Activated CD4-positive, alpha-beta T cell treated with anti-CD3 and anti-CD28 coated beads, Interleukin-2, amount 10 ng/mL, durations not matched to agents 7 days and 5 days (primary cell): ENCODE measurements at places on chromosomes 3 and 15. TPM values are rescaled to one million over a fixed set of nuclear protein-coding genes. Genes with fewer than 3 reads are reported as not detected.

- peak overlapping the region; percentile 99 for H3K4me3 ChIP-seq
- H3K36me3 ChIP-seq = peaks cover 23% of the 10 kb centered on the region
- H3K4me1 ChIP-seq = peaks cover 41% of the 10 kb centered on the region
- peak overlapping the region; percentile 85 for H3K27ac ChIP-seq
- no peak for DNase-seq
Measured at GRCh38 chr3:50358355-50358910, 888 bp downstream of the TMEM115 start.

- H3K27ac ChIP-seq = peak overlapping the region; percentile 75
- H3K4me1 ChIP-seq = peaks cover 27% of the 10 kb centered on the region
- no peaks in the 10 kb centered on the region for H3K27me3 ChIP-seq
- no peak overlapping the region for H3K4me3 ChIP-seq
- no peak for DNase-seq
- peaks cover 5% of the 10 kb centered on the region for H3K36me3 ChIP-seq
Measured at GRCh38 chr3:37955918-37956707, 34.5 kb upstream of the VILL start.

Gene BMF
- 8.5 TPM for total RNA-seq

DNA sequence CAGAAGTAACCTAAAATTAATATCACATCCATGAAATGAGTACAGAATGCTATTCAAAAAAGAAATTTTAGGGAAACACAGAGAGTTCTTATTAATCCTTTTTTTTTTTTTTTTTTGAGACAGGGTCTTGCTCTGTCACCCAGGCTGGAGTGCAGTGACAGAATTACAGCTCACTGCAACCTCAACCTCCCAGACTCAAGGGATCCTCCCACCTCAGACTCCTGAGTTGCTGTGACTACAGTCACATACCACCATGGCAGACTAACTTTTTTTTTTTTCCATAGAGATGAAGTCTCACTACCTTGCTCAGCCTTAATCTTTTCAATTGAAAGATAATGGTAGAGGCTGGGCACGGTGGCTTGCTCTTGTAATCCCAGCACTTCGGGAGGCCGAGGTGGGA, 6.3 kb upstream of the CRTC3 start:
- peaks cover 18% of the 10 kb centered on the region for H3K4me1 ChIP-seq
- H3K36me3 ChIP-seq = no peaks in the 10 kb centered on the region
- no peak overlapping the region for H3K4me3 ChIP-seq
- no peak overlapping the region for H3K27ac ChIP-seq

GRCh38 chr3:31179768-31180167, 285.3 kb upstream of the GADL1 start:
- H3K4me1 ChIP-seq = no peaks in the 10 kb centered on the region
- no peak for DNase-seq
- H3K27me3 ChIP-seq = no peaks in the 10 kb centered on the region
- no peaks in the 10 kb centered on the region for H3K36me3 ChIP-seq
- H3K27ac ChIP-seq = no peak overlapping the region

- H3K4me1 ChIP-seq = no peaks in the 10 kb centered on the region
- no peaks in the 10 kb centered on the region for H3K36me3 ChIP-seq
- DNase-seq = no peak
- H3K27ac ChIP-seq = no peak overlapping the region
- no peaks in the 10 kb centered on the region for H3K27me3 ChIP-seq
Measured at GRCh38 chr3:103127737-103128136, 692.9 kb downstream of the ZPLD1 start.

Gene MELTF
- total RNA-seq = 4.8 TPM

GRCh38 chr15:96330064-96330449, 443 bp upstream of the NR2F2 start:
- H3K27me3 ChIP-seq = peaks cover 82% of the 10 kb centered on the region
- DNase-seq = no peak
- peak overlapping the region; percentile 47 for H3K4me3 ChIP-seq
- H3K4me1 ChIP-seq = peaks cover 7% of the 10 kb centered on the region

GRCh38 chr3:117754841-117755240, 1045.3 kb downstream of the TUSC7 start:
- DNase-seq = no peak
- H3K4me1 ChIP-seq = no peaks in the 10 kb centered on the region
- no peak overlapping the region for H3K27ac ChIP-seq
- no peaks in the 10 kb centered on the region for H3K27me3 ChIP-seq

- no peak overlapping the region for H3K4me3 ChIP-seq
- no peaks in the 10 kb centered on the region for H3K36me3 ChIP-seq
- DNase-seq = no peak
- H3K27me3 ChIP-seq = no peaks in the 10 kb centered on the region
- H3K27ac ChIP-seq = no peak overlapping the region
- H3K4me1 ChIP-seq = no peaks in the 10 kb centered on the region
Measured at GRCh38 chr3:133831966-133832801, 26.6 kb downstream of the SRPRB start.

DNA sequence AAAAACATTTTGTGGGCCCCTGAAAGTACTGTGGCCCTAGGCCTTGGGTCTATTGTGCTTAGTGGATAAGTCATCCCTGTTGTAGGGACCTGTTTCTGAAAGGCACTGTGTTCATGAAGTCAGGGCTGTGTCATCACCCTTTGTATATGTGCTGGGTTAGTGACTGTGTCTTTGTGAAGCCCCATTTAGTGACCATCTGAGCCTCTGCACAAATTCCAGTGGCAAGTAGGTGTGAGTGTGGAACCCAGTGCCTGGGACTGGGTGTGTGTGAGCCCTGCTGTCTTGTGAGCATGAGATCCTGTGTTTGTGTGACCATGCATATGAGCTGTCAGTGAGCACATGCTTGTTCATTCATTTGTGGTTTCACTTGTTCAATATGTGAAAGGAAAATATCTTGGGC, 1.2 kb upstream of the HYAL1 start:
- no peak overlapping the region for H3K27ac ChIP-seq
- no peak for DNase-seq
- H3K36me3 ChIP-seq = no peaks in the 10 kb centered on the region
- H3K4me3 ChIP-seq = no peak overlapping the region

Gene GUCA1C
- not detected for total RNA-seq

DNA sequence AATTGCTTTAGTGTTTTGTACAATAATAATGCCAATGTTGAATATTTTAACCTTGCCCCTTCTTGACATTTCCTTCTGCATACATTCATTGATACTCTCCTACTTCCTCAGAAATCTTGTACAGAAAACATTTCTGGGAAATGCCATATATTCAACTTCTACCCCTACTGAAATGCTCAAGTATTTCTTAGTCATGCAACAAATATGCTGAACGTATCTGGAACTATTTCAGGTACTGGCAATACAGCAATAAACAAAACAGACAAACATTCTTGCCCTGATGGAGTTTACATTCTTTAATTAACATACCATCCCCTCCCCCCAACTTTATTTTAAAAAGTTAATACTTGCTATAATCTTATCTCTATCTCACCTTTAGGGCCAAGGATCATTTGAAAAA, 147.2 kb downstream of the STAG1 start:
- peaks cover 16% of the 10 kb centered on the region for H3K4me1 ChIP-seq
- peaks cover 23% of the 10 kb centered on the region for H3K36me3 ChIP-seq
- H3K27me3 ChIP-seq = no peaks in the 10 kb centered on the region
- no peak for DNase-seq

Gene ADIPOQ
- not detected for total RNA-seq

DNA sequence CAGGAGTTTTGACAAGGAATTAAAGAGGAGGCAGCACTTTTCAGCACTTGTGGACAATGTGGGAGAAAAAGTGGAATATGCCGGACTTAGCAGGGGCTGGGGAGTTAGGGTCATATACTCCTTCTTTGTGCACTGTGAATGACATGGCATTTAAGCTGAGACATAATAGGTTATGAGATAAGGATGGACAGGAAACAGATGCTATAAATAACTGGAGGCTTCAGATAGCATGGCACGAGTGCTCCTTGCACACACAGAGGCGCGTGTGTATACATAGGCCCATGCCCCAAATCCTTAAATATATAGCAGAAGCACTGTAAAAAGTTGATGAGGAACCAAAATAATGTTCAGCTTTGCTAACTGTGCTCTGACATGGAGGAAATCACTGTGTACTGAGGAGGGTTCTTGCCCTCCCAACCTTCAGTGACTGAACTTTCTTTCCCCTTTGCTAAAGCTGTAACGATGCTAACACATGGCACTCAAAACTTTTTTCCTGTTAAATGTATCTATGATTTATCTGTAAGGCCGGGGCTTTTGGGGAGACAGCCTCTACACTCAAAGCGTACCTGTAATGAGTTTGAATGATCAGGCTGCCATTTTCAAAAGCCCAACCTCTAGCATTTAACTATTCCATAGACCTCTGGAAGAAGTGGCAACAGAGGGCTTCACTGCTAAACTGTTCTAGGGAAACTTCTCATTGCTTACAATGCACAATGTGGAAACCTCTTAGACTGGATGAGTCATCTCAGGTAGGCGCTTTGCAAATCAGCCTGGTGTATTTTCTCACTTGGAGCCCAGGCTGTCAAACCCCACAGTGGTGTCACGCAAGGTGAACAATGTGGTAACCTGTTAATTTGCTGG, 784.6 kb downstream of the NR2F2 start:
- no peak overlapping the region for H3K4me3 ChIP-seq
- no peak overlapping the region for H3K27ac ChIP-seq
- H3K36me3 ChIP-seq = no peaks in the 10 kb centered on the region
- no peaks in the 10 kb centered on the region for H3K4me1 ChIP-seq

Gene SI
- not detected for total RNA-seq

- no peaks in the 10 kb centered on the region for H3K27me3 ChIP-seq
- no peak overlapping the region for H3K4me3 ChIP-seq
- peaks cover 42% of the 10 kb centered on the region for H3K4me1 ChIP-seq
- peak overlapping the region; percentile 66 for H3K27ac ChIP-seq
- peaks cover 74% of the 10 kb centered on the region for H3K36me3 ChIP-seq
Measured at GRCh38 chr3:31634476-31634875, 101.8 kb downstream of the STT3B start.

- no peaks in the 10 kb centered on the region for H3K4me1 ChIP-seq
- no peak overlapping the region for H3K4me3 ChIP-seq
- peaks cover 18% of the 10 kb centered on the region for H3K27me3 ChIP-seq
- H3K36me3 ChIP-seq = no peaks in the 10 kb centered on the region
- no peak overlapping the region for H3K27ac ChIP-seq
Measured at GRCh38 chr3:132783152-132783551, 60.9 kb upstream of the NPHP3 start.

DNA sequence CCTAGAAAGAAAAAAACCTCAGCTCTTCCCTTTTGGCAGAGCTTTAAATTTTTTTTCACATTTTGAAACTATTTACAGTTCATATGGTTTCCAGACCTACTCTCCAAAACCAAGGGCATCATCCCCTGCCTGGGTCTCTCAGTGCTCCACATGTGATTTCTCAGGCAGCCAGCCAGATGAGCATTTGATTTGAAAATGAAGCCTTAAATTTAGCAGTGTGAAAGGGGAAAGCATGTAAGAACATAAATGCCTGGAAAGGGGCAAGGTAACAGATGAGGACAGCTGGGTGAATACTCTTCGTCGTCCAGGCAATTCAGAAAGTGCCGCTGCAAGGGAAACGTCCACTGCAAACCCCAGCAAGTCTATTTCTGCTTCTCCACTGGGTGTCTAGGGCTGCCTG, 94.8 kb downstream of the ATP8B4 start:
- no peak for DNase-seq
- H3K27ac ChIP-seq = no peak overlapping the region
- H3K4me3 ChIP-seq = no peak overlapping the region
- H3K27me3 ChIP-seq = peaks cover 7% of the 10 kb centered on the region
- no peaks in the 10 kb centered on the region for H3K4me1 ChIP-seq
- peaks cover under 1% of the 10 kb centered on the region for H3K36me3 ChIP-seq

DNA sequence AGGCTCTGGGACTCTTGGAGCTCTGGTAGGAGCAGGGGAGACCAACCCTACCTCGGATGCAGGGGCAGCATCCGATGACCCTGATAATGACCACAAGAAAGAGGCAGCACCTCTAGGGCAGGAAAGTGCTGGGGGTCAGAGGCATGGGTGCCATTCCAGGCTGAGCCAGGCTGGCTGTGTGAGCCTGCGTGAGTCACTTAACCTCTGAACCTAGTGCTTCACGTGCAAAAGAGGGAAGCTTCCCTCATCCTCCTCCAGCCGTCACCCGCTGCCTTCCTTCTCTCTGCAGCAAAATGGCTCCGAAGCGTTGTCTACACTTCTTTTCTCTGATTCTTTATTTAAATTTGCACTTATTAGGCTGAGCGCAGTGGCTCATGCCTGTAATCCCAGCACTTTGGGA, 35.5 kb downstream of the ZDHHC19 start:
- DNase-seq = no peak
- no peaks in the 10 kb centered on the region for H3K27me3 ChIP-seq
- no peaks in the 10 kb centered on the region for H3K36me3 ChIP-seq
- H3K27ac ChIP-seq = peak overlapping the region; percentile 50
- H3K4me3 ChIP-seq = no peak overlapping the region

Gene SYNPR
- total RNA-seq = not detected

- no peak overlapping the region for H3K27ac ChIP-seq
- no peaks in the 10 kb centered on the region for H3K36me3 ChIP-seq
- H3K4me1 ChIP-seq = no peaks in the 10 kb centered on the region
Measured at GRCh38 chr3:172654470-172654869, 56.4 kb downstream of the NCEH1 start.

DNA sequence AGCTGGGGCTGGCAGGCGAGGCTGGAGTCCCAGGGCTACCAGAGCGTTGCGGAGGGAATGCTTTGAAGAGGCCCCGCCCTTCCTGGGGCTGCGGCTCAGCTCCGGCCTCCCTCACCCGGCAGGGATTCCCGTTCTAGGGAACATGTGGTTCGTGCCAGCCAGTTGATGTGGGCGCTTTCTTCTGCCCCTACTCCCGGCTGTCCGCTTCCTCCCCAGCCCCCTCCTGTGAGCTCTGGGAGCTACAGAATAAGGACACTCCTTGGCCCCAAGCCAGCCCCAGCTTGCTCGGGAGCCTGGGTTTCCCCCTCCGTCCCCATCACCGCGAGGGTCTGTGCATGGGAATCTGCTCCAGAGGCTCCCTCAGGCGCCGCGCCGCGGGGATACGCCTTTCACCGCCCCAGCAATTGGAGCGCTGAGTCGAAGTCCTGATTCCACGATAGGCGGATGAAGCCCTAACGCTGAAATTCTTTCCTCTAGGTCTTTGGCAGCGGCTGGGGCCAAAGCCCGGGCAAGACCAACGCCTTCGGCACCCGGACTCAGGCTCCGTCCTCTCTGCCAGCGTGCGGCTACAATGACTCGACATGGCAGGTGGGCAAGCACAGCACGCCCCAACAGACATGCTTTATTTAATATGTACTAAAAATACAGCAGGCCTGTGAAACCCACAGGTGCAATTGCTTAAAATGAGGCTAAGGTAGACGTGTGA, 69.5 kb downstream of the KLF15 start:
- no peak overlapping the region for H3K27ac ChIP-seq
- H3K4me1 ChIP-seq = peaks cover 2% of the 10 kb centered on the region
- H3K4me3 ChIP-seq = no peak overlapping the region
- peaks cover 47% of the 10 kb centered on the region for H3K27me3 ChIP-seq
- no peak for DNase-seq

GRCh38 chr15:55434989-55435825, 26.9 kb downstream of the PIERCE2 start:
- DNase-seq = peak; percentile 26
- peaks cover 8% of the 10 kb centered on the region for H3K4me1 ChIP-seq
- H3K4me3 ChIP-seq = no peak overlapping the region
- no peaks in the 10 kb centered on the region for H3K27me3 ChIP-seq
- no peaks in the 10 kb centered on the region for H3K36me3 ChIP-seq
- H3K27ac ChIP-seq = no peak overlapping the region

DNA sequence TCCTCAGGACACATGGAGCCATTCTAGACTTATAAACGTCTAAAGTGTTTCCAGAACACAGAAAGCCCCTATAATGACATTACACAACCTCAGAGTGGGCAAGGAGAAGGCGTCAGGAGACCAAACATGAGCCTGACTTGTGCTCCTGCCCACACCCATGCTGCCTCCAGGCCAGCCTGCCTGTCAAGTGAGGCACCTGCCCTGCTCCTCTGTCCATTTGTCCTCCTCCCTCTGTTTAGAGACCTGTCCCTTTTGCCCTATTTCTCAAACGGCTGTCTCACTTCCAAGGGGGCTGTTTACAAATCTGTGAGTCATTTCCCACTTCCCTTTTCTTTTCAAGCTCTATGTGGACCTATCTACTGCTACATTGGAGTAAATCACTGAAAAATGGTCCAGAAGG, 21.0 kb downstream of the ZDHHC3 start:
- no peaks in the 10 kb centered on the region for H3K4me1 ChIP-seq
- H3K36me3 ChIP-seq = peaks cover 14% of the 10 kb centered on the region
- DNase-seq = no peak
